ENCODE measurements at places on chromosomes 3 and 15. TPM values are rescaled to one million over a fixed set of nuclear protein-coding genes. Genes with fewer than 3 reads are reported as not detected.

Gene RPUSD2
- 6.9 TPM for total RNA-seq

GRCh38 chr3:46361408-46362283, 7.7 kb downstream of the CCR2 start:
- no peak for DNase-seq

DNA sequence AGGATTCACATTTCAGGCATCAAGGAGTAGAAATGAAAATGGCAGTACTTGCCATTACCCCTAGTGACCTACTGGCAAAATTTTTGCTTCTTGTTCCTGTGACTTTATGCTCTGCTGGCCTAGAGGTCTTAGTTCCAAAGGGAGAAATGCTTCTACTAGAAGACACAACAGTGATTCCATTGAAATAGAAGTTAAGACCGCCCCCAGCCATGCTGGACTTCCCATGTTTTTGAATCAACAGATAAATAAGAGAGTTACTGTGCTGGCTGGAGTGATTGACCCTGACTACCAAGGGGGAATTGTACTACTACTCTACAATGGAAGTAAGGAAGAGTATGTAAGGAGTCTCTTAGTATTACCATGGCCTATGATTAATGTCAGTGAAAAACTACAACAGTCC, 196.2 kb upstream of the AZI2 start:
- DNase-seq, result no peak

DNA sequence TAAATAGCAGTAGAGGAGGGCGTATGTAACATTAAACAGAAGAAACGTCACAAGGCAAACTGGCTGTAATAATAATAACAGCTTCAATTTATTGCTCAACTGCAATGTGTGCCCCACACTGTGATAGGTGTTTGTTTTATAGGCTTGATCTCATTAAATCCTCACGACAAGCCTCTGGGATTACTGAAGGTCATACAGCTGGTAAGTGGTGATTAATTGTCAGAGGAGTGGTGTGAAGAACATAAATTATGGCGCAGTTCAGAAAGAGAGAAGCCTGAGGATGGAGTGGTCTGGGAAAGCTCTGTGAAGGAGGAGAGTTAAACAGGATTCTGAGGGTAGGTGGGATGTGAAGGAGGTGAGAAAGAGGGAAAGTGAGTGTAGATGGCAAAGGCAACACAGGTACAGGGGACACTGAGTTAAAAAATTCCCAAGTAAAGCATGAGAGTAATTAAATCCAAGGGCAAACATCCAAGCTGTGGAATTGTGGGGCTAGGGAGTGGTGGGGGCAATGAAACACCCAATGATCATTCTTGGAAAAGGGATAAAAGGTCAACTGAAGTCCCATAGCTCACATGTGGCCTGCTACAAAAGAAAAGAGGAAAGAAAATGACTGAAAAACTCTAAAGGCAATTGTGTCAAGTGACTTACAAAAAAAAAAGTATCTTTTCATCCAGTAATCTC, 16.5 kb upstream of the GLCE start:
- no peak for DNase-seq

- DNase-seq, result no peak
Observed at GRCh38 chr15:69713726-69714559, 261.3 kb downstream of the RPLP1 start.

GRCh38 chr15:85408270-85408746, 27.9 kb downstream of the AKAP13 start:
- no peak for DNase-seq

Data from mesenteric fat pad (tissue), 1 donor.